NCI-H526 treated with DMSO at 0.1 percent for 48 hours (cell line): ENCODE measurements at places on chromosomes 3 and 15.

DNA sequence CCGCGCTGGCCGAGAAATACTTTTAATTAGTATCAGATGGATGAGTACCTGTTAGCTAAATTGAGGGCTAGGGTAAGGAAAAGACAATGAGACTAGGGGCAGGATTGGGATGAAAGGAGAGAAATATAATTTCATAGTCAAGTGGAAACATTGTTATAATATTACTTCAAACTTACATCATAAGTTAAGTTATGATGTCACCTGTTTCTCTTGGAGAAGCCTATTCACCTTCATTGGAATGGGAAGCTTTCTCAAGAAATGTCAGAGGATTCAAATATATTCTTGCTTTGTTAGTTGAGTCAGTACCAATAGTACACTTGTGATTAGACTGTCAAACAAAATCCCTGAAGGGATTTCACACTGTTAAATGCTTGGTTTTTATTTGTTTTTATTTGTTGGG lies 116.2 kb downstream of the NEO1 start:
- no peak for DNase-seq

DNA sequence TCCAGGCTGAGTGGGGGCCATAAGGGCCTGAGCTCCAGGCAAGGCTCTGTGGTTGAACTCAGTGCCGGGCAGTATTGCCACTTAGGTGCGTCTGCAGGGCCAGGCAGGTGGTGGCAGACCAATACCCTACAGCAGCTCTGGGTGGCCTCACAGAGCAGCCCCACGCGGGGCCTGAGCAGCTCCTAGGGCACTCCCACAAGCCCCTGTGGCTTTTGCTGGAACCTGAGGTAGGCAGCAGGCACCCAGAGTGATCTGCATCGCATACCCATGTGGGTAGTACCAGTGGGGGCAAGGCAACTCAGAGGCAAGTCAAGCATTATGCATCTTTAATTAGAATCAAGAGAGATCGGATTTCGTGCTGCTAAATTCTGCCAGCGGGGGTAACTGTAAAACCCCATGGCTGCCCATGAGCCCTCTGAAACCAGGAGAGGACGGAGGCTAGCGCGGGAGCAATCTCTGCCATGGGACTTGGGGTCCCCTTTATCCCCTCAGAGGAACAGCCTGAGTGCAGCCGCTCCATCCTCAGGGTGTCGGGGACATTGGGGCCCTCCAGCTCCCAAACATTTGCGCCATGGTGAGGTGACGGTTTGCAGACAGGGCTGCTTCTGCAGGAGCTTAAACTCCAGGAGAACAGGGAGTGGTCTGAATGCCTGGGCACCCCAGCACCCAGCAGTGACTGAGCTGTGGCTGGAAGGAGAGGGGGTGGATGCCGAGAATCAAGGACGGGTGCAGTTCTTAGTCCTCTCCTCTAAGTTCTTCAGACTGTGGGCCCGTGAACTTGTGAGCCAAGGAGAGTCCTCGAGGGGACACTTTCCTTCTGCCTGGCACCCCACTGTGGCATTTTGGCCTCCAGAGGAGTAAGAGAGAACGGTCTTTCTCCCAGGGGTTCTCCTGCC lies 62.4 kb upstream of the PCSK6 start:
- DNase-seq, result no peak

DNA sequence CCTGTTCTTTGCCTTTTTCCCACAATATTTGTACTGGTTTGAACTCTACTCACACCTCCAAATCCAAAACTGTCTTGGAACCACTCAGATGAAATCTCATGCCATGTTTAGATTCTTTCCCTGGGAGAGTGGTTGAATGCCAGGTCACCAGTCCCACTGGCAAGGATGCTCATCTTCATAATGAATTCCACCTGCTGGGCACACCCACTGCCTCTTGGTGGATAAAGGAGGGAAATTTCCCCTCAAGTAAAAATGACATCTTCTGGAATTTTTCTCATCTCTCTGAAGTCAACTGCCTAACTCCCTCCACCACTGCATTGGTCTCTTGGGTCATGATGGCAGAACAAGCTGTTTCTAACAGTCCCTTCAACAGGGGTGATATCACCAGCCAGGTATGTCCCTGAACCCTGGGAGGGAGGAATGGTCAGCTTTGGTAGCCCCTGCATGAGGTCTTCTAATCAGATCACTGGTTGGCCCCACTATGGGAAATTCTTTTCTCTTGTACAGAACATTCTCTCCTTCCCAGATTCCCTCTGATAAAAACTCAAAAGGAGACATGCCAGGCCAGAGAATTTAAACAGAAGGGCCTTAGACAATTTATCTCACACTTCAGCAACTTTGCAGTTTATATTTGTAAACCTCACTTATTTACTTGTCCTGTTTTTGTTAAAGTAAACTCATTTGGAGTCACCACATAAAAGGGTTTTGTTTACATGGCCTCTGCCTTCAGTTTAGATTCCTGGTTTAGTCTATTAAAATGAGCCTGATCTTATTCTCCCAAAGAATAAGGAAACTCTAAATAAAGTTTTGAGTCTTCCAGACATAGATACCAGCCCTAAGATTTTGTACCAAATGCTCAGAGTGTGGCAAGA lies 143.4 kb downstream of the WNT5A start:
- no peak for DNase-seq

DNA sequence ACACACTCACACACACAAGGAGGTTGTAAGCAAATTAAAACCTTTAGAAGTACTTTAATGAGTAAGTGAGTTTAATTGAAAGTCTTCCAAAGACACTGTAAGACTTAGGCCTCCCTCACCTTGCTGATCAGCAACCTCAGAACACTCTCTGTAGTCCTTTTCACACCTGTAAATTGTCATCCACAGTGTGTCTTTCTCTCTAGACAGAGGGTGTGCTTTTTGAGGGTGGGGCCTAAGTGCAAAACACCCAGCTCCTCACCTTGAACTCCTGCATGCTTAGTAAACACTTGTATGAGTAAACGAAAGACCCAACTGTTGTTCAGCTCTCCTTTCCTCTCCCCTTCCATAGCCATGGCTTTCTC lies 183.2 kb upstream of the IL12A start:
- DNase-seq, result no peak

DNA sequence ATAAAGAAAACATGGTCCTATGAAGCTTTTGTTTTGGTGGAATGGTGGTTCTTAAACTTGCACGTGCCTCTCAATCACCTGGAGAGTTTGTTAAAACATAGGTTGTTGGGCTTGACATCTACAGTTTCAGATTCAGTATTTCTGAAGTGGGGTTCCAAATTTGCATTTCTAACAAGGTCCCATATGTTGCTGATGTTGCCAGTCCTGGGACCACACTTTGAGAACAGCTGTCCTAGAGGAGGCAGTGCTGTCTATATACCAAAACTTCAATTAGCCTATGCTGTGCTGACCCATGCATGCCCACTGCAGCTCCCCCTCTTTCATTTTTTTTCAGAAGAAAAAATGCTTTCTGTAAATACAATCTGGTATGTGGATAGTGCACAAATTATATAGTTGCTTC lies 31.3 kb downstream of the ALCAM start:
- DNase-seq, result no peak

GRCh38 chr15:65824941-65825544 lies 33.0 kb upstream of the DENND4A start:
- no peak for DNase-seq

DNA sequence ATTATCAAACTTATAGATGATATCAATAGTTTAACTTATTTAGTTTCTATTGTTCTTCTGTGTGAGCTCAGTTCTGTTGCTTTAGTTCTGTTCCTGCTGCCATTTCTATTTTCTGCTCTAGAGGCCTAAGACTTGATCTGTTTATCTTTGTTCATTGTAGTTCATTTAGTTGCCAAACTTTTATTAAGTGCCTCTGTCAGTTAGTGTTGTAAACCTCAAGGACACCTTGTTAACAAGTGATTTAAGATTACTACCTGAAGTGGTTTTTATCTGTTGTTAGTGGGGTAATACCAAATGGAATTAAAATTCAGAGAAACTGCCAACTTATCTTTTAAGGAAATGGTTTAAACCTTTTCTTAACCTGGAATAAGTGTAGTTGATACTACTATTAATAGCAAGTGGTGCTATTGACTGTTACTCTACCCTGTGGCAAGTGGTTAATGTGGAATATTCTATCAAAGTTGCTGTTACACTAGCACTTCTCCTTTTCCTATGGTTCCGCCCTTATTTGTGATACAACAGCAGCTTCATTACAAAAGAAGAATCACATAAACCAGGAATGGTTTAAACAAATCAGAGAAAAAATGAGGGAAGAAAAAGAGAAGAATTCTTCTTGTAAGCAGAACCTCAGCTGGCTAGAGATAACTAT lies 500.6 kb upstream of the GOLIM4 start:
- DNase-seq, result no peak

GRCh38 chr3:150462108-150462507 lies 54.0 kb downstream of the TSC22D2 start:
- DNase-seq, result no peak

- DNase-seq, result no peak
Observed at GRCh38 chr15:69060744-69061143, 46.2 kb downstream of the NOX5 start.

GRCh38 chr3:75242012-75242735 lies 422.0 kb upstream of the FRG2C start:
- no peak for DNase-seq

- no peak for DNase-seq
Observed at GRCh38 chr3:174346141-174346540, 513.0 kb upstream of the NAALADL2 start.

DNA sequence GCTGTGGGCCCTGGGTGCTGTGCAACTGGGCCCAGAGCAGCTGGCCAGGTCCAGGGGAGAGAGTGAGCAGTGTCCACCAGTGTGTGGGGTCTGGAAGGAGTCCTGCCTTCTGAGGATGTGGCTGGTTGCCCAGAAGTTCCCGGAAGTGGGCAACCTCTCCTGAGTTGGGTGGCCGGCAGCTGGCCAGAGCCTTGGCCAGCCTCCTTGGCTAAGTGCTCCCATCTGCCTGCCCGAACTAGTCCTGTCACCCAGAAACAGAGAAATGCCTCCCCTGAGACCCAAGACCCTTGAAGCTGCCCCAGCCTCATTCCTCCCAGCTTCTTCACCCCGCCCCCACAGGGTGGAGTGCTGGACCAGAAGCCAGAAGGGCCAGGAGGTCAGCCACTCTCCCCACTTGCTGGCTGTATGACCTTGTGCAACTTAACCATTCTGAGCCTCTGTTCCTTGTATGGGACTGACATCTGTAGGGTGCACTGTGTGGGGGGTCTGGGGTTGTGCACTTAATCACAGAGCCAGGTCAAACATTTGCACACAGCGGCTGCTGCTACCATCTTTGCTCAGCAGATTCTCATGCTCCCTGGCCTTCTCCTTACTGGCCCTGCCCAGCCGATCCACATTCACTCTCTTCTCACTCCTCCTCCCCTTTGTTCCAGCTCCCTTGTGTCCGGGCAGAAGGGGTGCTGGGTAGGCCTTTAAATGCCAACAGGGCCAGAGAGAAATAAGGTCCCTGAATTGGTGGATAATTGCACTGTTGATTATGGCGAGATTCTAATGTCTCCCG lies 7.5 kb upstream of the ALAS1 start:
- no peak for DNase-seq

- DNase-seq, result no peak
Observed at GRCh38 chr15:31024330-31024729, 32.9 kb upstream of the MTMR10 start.

- no peak for DNase-seq
Observed at GRCh38 chr15:82118040-82118439, 72.2 kb upstream of the MEX3B start.
